ENCODE measurements at places on chromosomes 13 and 19.

GRCh38 chr13:54241719-54242118 lies 1213.1 kb downstream of the OLFM4 start:
- no peak for DNase-seq

DNA sequence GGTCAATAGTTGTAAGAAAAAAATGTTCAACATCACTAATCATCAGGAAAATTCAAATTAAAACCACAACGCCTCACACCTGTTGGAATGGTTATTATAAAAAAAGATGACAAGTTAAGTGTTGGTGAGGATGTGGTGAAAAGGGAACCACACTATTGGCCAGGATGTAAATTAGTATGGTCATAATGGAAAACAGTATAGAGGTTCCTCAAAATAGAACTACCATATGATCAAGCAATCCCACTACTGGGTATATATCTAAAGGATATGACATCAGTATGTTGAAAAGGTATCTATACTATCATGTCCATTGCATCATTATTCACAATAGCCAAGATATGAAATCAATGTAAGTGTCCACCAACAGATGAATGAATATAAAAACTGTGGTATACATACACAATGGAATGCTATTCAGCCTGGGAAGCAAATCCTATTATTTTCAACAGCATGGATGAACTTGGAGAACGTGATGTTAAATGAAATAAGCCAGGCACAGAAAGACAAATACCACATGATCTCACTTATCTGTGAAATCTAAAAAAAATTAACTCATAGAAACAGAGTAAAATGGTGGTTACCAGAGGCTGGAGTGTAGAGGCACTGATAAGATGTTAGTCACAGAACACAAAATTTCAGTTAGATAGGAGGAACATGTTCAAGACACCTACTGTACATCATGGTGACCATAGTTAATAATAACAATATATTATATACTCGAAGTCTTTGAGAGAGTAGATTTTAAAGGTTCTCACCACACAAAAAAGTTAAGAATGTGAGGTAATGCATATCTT lies 56.6 kb downstream of the TBC1D4 start:
- DNase-seq, result no peak

GRCh38 chr19:31583148-31583547 lies 233.9 kb upstream of the TSHZ3 start:
- no peak for DNase-seq

- no peak for DNase-seq
Observed at GRCh38 chr19:45306040-45306439, 16.6 kb downstream of the CKM start.

- no peak for DNase-seq
Observed at GRCh38 chr19:49453757-49454240, 774 bp downstream of the ALDH16A1 start.

GRCh38 chr13:88627071-88627470 lies 955.9 kb downstream of the SLITRK5 start:
- no peak for DNase-seq

DNA sequence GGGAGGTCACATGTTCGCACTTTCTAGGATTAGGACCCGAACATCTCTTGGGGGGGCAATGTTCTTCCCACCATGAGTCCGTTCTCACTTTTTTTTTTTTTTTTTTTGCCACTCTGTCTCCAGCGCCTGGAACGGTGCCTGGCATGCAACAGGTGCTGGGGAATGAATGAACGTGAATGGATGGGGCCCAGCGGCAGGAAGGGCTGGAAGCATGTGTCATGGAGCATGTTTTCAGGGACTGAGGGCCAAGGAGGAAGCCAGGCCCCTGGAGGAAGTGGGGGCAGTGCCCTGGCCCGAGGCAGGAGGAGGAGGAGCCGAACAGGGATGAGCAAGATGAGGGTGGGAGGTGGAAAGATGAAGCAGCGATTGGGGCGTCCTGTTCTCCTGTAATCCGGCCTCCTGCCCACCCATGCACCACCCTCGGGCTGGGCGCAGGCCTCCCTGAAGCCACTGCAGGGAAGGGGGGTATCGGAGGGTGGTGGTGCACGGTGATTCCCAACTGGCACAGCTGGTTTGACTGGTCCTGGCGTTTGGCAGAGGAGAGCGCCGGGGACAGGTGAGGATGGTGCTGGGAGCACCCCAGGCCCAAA lies 8.8 kb upstream of the SULT2B1 start:
- no peak for DNase-seq

- DNase-seq, result no peak
Observed at GRCh38 chr13:111304041-111304544, 16.3 kb upstream of the TEX29 start.

GRCh38 chr13:40615619-40616018 lies 50.8 kb downstream of the FOXO1 start:
- no peak for DNase-seq

DNA sequence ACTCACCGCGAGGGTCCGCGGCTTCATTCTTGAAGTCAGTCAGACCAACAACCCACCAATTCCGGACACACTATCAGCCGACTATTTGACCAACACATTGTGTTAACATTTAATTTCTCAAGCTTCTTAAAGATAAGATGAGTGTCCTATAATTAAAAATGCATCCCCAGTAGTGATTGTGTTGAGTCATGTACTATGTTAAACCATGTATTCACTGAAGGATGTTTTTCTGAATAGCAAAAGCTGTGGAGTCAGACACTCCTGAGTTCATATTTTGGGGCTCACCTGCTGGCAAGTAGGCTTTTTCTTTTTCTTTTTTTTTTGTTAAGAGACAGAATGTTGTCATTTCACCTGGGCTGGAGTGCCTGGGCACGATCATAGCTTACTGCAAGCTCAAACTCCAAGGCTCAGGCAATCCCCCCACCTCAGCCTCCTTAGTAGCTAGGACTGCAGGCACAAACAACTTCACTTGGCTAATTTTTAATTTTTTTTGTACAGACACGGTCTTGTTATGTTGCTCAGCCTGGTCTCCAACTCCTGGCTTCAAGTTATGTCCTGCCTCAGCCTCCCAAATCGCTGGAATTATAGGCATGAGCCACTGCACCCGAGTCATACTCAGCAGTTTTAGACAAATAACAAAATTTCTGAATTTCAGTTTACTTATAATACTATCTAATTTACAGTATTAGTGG lies 606.9 kb downstream of the PCDH9 start:
- no peak for DNase-seq

DNA sequence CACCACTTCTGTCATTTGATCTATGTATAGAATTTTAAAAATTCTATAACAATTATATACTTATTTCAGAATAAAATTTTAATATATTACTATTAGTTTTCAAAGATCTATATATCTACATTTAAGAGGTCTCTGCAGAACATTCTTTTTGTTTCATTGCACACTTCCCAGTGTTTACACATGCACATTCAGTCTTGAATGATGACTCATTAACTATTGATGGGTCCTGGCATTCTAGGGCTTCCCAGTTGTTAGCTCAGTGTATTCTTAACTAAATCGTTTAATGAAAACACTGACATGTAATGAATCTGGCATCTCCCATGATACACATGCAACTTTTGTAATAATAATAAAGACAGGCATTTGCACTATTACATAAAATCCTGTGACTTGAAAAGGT lies 324.6 kb downstream of the KLF12 start:
- no peak for DNase-seq

- DNase-seq, result no peak
Observed at GRCh38 chr13:74979703-74980102, 502.3 kb downstream of the TBC1D4 start.

GRCh38 chr19:18649371-18650020 lies 12.7 kb downstream of the KLHL26 start:
- no peak for DNase-seq

DNA sequence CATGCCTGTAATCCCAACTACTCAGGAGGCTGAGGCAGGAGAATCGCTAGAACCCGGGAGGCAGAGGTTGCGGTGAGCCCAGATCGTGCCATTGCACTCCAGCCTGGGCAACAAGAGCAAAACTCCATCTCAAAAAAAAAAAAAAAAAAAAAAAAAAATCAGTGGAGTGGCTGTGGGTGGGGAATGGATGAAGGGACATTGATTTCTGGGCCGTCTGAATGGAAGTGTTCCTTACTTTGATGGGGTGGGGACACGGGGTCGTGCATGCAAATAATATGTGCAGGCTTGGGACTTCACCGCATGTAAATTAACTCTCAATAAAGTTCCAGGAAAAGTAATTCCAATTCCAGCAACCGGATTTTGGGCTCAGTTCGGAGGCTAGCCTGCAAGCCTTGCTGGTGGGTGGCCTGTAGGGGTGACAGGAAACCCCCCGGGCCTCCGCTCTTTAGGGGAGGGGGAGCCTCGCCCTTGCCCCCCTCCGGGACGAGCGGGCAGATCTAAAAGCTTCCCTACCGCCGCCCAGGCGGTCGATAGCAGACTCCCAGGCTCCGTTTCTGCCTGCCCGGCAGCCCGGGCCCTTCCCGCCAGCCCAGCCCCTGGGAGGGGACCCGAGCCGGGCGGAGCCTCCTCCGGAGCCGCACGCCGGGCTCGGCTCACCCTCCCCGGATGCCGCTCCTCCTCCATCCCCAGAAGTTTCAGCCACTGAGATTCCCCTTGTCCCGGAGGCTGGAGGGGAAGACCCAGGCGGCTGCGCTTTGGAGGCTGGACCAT lies 48.0 kb upstream of the ADGRE5 start:
- no peak for DNase-seq

DNA sequence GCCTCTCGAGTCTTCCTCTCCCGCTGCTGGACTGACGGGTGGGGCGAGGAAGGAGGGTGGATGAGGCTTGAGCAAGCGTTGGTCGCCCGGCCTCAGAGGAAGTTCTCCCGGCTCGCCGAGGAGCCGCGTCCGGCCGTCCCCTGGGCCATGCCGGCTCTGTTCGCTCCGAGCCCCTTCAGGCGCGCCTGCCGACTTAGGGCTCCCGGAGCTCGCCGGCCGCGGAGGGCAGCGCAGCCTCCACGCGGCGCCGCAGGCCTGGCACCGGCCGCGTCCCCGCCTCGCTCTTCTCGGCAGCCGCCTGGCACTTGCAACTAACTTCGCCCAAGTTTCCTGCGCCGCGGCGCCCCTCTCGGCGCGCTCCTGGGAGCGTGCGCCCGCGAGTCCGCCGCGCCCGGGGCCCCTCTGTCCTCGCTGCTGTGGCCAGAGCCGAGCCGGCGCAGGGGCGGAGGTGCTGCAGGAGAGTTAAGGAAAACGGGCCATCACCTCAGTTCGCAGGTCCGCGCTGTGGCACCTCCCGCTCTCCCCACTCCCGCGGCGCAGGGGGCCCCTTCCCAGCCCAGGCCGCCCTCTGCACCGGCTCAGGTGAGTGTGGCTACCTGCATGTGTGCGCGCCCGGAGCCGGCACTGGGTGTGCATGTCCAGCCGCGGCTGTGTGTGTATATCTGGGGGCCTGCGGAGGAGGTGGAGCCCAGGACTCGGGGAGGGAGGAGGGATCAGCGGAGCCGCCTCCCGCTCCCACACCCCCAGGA lies 641 bp upstream of the SOX21 start:
- DNase-seq, result peak; percentile 76

GRCh38 chr13:50518781-50519201 lies 324.7 kb downstream of the DLEU7 start:
- no peak for DNase-seq

- DNase-seq, result no peak
Observed at GRCh38 chr13:99566125-99567083, 65.1 kb downstream of the TM9SF2 start.

- no peak for DNase-seq
Observed at GRCh38 chr19:39264306-39265290, 3.6 kb upstream of the IFNL2 start.

- no peak for DNase-seq
Observed at GRCh38 chr19:50238043-50238442, 34.6 kb downstream of the MYH14 start.

DNA sequence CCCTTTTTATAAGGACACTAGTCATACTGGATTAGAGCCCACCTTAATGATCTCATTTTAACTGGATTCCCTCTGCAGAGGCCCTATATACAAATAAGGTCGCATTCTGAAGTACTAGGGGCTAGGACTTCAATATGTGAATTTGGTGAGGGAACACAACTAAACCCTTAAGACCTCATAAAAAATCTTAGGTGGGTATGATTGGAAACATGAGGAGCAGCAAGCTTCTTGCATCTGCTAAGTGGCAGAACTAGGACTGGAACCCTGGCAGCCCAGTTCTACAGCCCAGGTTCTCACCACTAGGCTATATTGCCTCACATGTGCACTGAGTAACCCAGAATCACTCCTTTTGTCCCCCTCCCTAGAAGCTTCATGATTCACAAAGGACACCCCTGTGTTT lies 17.1 kb upstream of the GRWD1 start:
- DNase-seq, result no peak

- DNase-seq, result no peak
Observed at GRCh38 chr13:110766671-110767430, 53.4 kb downstream of the ING1 start.

DNA sequence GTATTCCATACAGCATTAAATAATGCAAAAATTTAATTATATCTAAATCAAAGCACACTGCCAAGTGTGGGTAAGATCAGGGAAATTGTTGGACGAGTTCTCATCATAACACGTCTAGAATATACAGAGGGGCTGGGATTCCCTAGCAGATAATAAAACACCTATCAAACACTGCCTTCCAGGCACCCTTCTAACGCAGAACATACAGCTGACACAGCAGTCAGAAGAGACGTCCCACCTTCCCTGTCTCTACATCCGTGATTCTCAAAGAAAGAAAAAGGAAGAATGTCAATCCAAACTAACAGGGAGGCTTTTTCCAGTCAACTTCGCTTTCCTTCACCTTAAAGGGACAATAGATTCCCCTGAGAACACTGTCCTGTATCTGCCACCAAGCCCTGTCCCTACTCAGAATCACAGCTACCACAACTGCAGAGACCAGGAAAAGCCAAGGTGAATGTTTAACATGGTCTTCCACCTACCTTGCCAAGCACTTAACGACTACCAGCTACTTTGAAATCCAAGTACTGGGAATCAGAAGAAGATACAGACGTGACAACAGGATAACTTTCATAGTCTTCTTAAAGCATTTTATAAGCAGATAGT lies 38.5 kb downstream of the TBC1D4 start:
- no peak for DNase-seq

- no peak for DNase-seq
Observed at GRCh38 chr19:6891761-6892385, 4.5 kb downstream of the ADGRE1 start.

Measured in H1 (cell line).